ENCODE measurements at places on chromosomes 1 and 21.

GRCh38 chr1:58062635-58063034, 483.9 kb downstream of the OMA1 start:
- no peak for DNase-seq

DNA sequence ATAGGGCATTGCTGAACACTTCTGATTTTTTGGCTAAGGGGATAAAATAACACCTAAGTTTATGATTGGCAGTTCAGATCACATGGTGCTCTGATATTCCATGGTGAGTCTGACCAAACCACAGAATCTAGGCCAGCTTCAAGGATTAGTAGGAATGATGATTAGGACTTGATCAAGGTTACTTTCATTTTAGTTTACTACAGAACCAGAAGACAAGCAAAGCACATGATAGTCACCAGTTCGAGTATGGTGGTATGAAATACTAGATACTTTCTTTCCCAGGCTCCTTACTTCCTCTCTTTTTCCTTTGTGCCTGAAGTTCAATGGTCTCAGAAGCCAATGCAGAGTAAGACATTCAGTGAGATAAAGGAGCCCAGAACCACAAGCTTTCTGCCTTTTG, 26.6 kb downstream of the S100A10 start:
- DNase-seq, result no peak

GRCh38 chr1:205630241-205630640, 1.6 kb downstream of the ELK4 start:
- DNase-seq, result peak; percentile 13

- no peak for DNase-seq
Measured at GRCh38 chr21:45582128-45582527, 39.9 kb upstream of the SLC19A1 start.

DNA sequence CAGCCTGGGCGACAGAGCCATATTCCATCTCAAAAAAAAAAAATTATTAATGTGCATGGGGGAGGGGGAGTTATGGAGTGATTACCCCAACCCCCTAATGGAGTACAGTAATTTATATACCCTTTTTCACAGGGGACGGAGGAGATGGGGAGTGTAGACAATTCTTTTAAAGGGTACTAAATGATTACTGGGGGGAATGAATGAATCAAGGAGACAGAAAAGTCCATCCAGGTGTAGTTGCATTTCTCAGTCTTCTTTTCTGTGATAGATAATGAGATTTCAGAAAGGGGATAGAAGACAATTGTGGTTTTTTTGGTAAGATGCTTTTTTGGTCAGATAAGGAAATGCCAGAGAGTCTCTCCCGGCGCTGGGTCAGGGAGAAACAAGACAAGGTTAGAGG, 13.0 kb downstream of the OSBPL9 start:
- no peak for DNase-seq

DNA sequence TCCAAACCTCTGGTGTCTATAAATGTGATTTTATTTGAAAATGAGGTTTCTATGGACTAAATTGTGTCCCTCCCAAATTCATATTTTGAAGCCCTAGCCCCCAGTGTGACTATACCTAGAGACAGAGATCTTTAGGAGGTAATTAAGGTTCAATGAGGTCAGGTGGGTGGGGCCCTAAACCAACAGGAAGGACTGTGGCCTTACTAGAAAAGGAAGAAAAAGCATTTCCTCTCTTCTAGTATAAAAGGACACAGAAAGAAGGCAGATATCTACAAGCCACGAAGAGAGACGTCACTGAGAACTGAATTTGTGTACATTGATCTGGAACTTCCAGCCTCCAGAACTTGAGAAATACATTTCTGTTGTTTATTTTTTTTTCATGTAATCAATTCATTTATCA, 123.1 kb upstream of the RUNX1 start:
- no peak for DNase-seq

All from CD8-positive, alpha-beta memory T cell (primary cell).